ENCODE measurements at places on chromosomes 1 and 21.

DNA sequence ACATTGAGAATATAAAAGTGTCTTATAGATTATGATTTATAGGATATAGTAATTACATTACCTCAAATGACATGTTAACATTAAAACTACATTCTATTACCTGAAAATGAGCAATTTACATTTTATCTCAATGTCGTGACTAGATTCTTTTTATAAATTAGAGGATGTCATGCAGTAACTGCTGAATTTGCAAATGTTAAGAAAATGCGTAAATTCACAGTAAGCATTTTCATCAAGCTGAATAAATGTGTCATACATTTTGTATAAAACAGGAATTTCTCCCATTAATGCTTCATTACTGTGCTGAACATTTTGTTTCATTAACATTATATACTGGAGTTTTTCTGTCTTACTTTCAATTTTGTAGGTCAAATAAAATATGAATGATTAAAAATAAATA is 1460.7 kb upstream of the B3GALT2 start:
- no peak for DNase-seq

- DNase-seq: no peak
Observed at GRCh38 chr1:16717336-16718098, 22.8 kb upstream of the RNU1-4 start.

- no peak for DNase-seq
Observed at GRCh38 chr1:154334079-154335024, 9.0 kb downstream of the ATP8B2 start.

DNA sequence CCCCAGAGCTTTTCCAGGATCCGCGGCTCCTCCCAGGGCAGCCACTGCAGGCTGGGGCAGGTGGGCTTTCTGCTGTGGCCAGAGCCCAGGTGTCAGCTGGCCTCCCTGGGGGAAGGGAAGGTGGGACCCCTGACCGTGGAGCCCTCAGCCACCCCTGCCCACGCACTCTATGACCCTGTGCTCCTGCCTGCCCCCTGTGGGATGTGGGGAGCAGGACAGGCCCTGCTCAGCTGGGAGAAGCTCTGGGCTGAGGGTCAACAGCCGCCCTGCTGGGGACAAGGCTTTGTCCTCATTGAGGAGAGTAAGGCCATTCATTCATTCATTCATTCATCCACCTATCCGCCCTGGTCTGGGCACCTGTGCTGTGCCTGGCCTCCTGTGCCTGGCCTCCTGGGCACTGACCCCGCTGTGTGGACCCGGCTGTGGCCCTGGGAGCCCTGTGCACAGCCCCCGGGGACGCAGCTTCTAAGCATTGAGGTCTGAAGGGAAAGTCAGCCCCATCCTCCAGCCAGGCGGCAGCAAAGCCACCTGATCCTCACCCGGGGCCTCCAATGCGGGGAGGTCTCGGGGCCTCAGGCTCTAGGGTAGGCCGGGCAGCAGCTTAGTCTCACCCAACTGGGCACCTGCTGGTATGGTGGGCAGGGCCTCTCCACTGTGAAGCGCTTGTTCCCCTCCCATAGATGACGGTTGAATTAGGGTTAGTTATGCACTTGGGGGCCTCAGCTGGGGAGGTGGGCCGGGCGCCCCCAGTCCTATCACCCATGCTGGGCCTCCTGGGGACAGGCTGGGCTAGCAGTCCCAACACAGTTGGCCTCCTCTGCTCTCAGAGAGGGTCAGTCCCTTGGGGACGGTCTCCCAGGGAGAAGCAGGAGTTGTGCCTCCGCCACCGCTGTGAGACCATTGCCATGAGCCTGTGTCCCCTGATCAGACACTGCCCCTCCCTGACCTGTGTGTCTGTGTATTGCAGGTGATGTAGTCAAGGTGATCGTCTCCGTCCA is 6.0 kb downstream of the TNFRSF14 start:
- DNase-seq: no peak

DNA sequence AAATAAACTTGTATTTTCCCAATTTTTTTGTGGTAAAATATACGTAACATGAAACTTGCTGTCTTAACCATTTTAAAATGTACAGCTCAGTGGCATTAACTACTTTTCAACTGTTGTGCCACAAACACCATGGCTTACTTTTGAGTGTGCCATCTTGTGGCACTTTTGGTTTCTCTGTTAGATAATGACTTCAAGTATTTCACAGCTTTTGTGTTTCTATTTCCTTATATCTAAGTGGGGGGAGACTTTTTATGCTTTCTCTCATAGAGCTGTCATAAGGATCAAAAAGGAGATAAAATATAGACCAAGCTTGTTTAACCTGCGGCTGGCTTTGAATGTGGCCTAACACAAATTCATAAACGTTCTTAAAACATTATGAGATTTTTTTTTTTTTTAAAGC is 44.3 kb downstream of the CDC14A start:
- DNase-seq: no peak

DNA sequence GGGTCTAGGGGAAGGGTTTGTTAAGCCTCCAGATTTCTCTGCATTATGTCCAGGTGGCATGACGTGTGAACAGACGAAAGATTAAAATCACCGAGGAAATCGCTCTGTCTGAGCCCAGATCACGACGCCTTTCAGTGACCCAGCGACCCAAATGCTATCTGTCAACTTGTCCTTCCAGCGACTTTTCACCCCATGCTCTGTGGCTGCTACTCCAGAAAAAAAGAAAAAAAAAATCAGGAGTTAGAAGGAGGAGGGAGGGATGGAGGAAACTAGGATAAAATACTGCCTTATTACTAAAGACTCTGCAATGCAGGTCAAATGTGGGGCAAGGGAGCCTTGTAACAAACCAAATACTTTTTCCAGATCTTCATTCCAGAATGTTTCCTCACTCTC is 352.0 kb downstream of the NUF2 start:
- DNase-seq: no peak

GRCh38 chr1:56411484-56412180 is 167.7 kb downstream of the PLPP3 start:
- DNase-seq: no peak

Data from activated T-helper 1 cell treated with anti-CD3 and anti-CD28 coated beads, Interleukin-2, amount 50 U/mL, for 16 hours (primary cell).